ENCODE measurements at places on chromosomes 12 and 14. TPM values are rescaled to one million over a fixed set of nuclear protein-coding genes. Genes with fewer than 3 reads are reported as not detected.

GALNT16 gene
- 1.6 TPM for total RNA-seq

GRCh38 chr14:93033084-93033982 is 82.4 kb downstream of the ITPK1 start:
- no peak for DNase-seq

GRCh38 chr12:108162207-108162606 is 33.1 kb downstream of the WSCD2 start:
- no peak for DNase-seq

- no peak for DNase-seq
Observed at GRCh38 chr14:73684627-73685026, 29.6 kb downstream of the PNMA1 start.

Data from fibroblast of the aortic adventitia (primary cell).